ENCODE measurements at places on chromosomes 11 and 22.

- no peak for DNase-seq
Measured at GRCh38 chr11:33867996-33868646, 23.8 kb downstream of the LMO2 start.

GRCh38 chr11:36016709-36017108 is 72.8 kb downstream of the LDLRAD3 start:
- no peak for DNase-seq

- no peak for DNase-seq
Measured at GRCh38 chr22:39469681-39470450, 13.1 kb downstream of the MGAT3 start.

GRCh38 chr11:30774496-30775232 is 188.5 kb upstream of the MPPED2 start:
- no peak for DNase-seq

- no peak for DNase-seq
Measured at GRCh38 chr22:45799291-45799690, 127.7 kb downstream of the ATXN10 start.

DNA sequence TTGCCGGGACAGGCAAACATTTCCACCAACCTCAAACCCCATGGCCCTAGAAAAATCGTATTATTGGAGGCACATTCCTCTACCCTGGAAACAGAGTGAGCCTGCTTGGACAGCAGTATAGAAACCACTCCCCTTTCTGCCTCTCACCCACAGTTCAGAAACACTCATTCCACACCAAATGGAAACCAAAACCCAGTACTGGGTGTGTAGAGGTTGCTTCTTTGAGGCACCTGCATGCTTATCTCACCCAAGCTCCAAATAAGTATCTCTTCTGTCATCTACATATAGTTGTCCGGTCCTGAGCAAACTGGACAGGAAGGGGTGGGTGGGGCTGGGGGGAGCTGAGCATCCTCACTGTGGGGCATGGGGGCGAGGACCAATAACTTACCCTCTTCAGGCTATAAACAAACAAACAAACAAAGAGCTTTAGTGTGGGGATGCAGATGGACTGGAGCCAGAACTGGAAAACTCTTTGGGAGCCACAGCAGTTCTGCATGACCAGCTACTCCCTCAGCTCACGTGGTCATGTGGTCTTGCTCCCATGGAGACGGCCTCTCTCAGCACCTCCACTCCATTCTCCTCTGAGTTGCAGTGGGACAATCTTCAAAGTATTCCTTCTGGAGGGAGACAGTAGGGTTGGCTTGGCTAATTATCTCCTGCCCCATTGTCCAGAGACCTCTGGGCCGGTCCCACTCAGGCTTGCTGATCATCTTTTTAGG is 1.0 kb upstream of the PLAAT2 start:
- DNase-seq: no peak

DNA sequence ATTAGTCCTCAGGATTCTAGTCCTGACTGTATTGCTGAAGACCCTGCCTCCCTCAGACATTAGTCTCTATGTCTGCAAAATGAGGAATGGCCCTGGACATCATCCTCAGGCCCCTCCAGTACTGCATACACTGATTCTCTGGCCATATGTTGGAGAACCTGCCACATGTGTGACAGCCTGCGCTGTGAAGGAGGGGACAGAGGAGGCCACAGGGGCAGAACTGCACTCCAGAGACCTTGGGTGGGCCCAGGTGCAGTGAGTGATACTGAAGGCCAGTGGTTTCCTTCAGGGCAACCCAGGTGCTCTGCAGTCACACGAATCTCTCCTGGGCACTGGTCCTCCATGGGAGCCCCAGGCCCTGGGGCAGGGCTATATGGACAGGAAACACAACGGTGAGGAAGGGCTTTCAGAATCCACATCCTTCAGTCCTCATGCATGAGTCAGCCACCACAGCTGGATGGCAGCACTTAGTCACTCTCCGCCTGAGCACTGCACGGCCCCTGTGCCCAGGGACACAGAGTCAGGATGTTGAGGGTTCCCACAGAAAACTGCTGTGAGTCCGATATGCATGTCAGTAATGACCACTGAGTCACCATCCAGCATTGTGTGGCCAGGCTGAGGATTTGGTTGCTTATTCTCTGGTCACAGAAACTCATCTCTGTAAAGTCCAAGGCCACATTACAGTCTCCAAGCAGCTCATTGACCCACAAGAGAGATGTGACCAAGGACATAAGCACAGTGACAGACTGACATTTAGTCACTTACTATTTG is 39.7 kb downstream of the ME3 start:
- no peak for DNase-seq
